GM03348 (cell line): ENCODE measurements at places on chromosomes 1 and 21.

GRCh38 chr1:243525085-243525487, 269.2 kb downstream of the SDCCAG8 start:
- DNase-seq = peak; percentile 55

GRCh38 chr1:64967381-64967780, 1.0 kb upstream of the JAK1 start:
- DNase-seq = peak; percentile 9

DNA sequence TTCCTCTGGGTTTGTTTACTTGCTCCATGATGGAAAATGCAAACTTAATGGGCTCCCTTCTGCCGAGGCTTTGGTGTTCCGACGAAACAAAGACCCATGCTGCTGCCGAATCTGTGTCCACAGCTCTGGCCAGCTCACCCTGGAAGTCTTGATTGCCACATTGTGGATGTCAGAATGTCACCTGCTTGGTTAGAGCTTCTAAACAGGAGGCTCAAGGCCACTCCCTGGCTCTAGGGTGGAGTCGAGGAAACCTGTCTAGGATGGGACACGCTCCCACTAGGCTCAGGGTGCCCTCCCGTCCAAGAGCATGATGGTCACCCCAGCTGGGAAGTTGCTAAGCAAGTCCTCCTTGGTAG, 279.3 kb upstream of the VAMP3 start:
- DNase-seq = no peak

DNA sequence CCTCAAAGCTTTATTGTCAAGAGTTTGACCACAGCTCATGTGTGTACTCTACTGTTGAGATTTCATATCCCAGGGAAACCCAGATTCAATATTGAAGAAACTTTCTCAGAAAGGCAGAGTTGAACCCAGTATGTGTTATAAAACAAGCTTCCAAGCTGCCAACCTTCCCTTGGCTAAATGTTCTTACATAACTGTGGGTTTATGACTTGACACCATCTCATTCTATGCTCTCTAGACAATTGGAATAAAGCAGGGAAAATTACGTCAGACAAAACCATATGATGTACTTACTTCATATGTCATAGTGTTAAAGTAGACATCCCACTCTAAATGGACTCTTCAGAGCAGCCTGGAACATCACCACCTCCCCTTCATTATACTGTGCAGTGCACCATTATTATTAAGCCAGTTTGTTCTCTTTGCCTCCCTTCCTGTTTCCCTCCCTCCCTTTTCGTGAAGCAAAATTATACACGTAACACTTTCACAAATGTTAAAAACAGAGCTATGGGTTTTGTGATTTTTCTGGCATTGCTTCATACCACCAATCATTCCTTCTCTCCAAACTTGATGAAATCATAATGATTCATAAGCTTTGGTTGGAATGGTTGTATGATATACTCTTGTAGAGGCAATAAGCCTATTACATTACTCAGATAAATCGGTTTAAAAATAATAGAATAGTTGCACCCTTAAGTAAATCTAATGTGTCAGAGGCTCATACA, 507.2 kb downstream of the LTN1 start:
- peak; percentile 61 for DNase-seq

- DNase-seq = no peak
Measured at GRCh38 chr1:56526571-56527174, 52.7 kb downstream of the PLPP3 start.

- no peak for DNase-seq
Measured at GRCh38 chr21:44317241-44317782, 17.5 kb downstream of the PFKL start.

GRCh38 chr1:228007801-228008341, 1.1 kb downstream of the WNT3A start:
- DNase-seq = no peak

DNA sequence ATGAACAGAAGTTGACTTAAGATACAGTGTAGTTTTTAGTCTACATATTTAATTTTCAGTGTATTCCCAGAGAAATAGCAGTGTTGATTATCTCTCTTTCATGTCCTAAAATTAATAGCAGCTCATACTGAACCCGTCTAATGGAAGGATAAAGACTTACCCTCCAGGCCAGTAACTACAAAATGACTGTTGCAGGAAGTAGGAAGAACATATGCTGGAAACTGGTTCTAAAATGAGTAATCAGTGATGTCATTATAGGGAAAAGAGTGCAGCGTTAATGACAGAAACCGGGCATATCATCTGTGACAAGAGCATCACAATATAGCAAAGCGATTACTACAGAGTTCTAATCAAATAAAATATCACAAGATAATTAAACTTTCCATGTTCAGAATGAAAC, 385.5 kb downstream of the SMYD3 start:
- no peak for DNase-seq

DNA sequence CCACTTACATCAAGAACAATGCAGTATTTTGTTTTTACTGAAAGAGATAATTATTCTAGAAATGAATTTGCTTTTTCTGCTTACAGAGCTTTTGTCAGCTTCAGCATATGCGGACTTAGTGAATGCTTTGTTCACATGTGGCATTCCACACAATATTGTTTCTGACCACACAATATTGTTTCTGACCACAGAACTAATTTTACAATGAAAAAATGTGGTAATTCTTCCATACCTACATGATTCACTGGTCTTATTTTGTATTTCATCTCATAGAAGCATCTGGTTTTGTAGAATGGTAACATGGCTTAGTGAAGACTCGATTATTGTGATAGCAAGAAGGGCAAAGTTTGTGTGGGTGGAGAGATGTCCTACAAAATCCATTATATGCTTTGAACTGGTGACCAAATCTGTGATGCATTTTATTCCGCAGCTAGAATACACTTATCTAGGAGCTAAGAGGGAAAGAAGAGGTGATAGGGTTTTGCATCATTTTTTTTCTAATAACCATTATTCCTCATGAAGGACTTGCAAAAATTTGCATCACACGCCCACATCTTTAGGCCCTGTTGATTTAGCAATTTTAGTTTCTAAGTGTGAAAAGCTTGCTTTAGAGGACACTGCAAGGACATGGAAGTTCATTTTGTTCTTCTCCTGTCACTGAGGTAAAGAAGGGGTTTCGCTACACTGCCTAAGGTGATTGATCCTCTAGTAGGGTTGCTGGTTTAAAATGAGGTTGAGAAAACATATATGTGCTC, 75.3 kb downstream of the HLX start:
- no peak for DNase-seq

DNA sequence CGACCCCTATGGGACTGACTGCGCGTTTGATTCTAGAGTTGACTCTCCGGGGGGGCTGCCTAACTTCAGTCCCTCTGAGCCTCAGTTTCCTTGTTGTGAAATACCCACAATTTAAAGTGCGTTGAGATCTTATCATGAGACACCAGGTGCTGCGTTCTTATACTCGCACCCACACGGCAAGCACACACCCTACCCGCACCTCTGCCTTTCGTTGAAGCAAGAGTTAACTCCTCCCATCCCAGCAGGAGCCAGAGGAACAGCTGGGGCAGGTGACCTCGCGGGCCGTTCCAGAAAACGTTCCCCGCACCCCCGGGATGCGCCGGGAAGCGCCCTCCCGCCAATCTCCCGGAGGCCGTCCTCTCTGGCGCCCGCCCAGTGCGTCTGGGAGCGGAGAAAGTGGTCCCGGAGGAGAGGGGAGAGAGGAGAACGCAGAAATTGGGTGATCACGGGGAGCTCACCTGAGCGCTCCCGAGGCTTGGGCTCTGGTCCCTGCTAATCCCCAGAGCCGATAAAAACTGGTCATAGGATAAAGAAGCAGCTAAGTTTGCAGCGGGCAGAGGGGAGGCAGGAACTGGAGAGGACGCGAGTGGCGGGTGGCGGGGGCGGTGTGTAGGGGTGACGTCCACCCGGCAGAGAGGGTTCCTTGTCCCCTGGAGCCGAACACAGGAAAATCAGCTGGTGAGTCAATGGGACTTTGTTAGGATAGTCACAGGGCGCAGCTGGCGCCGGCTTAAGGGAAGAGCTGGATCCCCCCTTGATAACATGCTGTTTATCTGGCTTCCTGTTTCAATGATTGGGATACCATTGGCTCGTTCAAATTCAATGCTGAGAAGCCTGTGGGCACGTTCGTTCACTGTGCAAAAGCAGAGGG, 869 bp downstream of the NAV1 start:
- DNase-seq = peak; percentile 52

DNA sequence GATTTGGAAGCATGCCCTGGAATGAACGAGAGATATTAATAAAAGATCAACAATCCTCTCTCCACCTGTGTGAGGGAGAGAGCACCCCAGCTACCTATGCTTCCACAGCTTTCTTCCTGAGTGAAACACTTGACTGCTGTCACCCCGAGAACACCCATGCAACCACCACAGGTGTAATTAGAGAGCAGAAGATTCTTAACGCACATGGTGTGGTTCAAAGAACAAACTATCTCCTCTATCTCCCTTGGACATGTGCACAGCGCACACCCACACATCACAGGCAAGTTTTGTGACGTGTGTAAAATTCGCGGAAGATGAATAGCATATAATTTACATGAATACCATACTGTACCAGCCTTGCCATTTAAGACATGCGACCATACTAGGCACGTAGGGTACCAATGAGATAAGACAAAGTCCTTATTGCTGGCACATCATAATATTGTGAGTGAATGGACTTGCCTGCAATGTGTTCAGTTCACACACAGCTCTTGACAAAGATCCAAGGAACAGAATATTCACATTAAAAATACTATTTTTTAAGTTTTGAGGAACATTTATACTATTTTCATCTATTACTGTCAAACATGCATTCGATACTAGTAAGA, 11.6 kb downstream of the ERRFI1 start:
- DNase-seq = no peak

DNA sequence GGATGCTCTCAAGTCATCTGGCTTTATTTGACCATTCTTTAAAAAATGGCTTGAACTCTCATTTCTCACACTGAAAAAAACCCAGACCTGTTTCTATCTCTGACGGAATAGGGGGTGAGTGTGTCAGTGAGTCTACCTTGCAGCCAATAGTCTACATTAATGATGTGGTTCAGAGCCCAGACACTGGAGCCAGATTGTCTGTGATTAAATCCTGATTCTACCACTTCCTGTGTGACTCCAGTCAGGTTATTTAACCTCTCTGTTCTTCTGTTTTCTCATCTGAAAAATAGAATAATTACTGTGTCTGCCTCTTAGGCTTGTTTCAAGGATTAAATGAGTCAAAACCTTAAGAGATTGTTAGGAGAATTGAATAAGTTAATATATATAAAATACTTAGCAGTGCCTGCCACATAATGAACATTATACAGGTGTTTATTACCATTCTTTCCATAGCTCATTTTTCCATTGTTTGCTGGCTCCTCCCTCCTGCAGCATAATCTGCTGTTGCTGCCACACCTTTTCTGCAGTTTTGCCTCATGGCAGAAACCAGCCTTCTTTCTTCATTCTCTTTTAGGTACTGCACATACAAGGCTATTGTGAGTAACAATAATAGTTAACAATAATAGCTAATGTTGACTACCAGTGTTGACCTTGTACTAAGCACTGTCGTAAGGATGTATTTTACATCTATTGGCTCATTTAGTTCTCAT, 157.6 kb upstream of the IVNS1ABP start:
- no peak for DNase-seq

DNA sequence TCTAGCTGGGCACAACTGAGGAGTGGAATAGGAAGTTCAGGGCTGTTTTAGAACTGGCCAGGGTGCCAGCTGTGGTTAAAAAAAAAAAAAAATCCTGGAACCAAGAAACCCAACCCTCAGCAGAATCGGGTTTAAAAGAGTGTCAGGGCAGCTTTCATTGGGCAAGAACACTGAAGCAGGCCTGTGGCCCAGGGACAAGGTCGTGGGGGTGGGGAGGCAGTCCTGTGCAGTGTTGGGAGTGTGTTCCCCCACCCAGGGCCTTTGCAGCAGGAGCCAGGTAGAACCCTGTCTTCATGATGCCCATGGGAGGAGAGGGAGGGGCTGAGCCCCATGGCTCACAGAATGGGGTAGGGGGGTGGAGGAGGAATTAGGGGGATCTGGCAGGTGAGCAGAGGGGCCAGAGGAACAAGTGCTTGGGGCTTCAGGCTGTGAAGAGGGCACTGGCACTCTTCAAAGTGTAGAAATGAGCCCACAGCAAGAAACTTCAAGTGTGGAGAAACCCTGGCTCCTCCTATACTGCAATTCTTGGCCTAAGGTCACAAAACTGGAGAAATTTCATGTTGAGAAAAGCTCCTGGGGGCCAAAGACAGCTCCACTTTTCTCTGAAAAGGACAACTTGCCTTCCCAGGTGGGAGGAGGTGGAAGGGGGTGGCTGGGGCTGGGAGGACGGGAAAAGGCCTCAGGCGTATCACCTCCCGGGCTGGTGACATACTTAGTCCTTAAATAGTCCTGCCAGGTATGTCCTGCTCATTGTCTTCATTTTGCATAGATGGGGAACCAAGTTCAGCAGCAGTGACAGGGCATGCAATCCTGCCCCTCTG, 39.3 kb downstream of the KIAA1614 start:
- no peak for DNase-seq

DNA sequence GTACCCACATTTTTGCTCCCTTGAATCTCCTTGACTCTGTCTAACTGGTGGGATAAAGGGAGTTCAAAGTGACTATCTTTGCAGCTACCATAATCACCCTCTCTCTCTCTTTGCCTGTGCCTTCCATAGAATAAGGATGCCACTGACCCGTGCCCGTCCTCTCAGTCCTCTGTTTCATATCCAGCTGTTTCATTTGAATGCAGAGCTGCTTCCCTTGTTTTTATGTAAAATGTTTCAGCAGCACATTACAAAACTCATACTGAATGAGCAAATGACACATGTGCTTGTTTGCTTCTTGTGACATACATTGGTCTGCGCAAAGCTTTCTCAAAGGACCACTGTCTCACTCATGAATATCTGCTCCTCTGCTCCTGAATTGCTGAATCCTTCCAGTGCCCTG, 38.4 kb downstream of the CDC42 start:
- DNase-seq = no peak

- no peak for DNase-seq
Measured at GRCh38 chr1:234781241-234782065, 171.5 kb upstream of the IRF2BP2 start.

DNA sequence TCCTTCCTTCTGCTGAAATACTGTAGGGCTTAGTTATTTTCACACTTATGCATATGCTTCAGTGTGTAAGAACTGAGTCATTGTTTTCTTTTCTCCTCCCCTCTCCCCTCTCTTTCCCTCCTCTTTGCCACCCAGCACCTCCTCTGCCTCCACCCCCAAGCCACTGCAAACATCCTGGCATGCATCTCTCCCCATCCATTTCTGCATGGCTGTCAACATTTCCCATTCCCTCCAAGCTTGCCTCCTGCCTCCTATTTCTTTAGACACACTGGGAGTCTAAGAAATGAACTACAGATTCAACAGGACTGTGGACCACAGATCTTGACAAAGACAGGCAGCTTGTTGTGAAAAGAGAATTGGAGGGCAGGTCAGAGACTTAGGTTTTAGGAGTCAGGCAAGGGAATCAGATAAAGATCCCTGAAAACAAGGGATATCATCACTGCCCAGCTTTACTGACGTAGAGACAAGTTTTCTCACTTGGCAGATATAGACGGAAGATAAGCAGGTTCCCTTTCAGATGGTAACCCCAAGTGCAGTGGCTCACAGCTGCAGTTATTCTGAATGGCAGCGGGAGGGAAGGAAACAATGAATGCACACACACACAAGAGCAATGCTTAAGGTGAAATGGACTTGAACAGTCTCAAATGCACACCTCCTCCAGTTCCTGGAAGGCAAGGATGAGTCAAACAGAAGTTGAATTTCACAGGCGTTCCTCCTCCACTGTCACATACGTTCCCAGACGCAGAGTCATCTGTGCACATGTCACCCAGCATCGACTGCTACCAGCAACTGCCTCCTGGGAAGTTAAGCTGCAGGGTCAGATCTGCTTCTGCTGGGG, 56.1 kb downstream of the HIVEP3 start:
- peak; percentile 63 for DNase-seq
